ENCODE measurements at places on chromosomes 3 and 15.

- DNase-seq = no peak
Measured at GRCh38 chr3:104642827-104643226, 723.9 kb upstream of the ALCAM start.

- no peak for DNase-seq
Measured at GRCh38 chr3:32062950-32063582, 43.4 kb upstream of the GPD1L start.

DNA sequence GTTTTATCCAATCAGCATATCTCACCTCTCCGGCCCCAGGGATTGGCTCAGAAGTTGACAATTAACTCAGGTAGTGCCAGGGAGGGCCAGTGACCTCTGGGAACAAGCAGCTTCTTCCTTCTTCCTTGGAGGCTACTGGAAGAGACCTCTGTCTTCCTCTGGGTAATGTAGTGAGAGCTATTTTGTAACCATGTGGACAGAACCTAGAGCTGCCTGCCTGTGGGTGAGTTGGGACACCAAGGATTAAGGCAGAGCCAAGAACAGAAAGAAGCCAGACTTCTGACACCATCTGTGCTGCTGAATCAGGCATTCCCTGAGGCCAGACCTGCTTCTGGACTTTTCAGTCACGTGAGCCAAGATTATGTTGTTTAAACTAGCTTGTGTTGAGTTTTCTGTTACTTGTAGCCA lies 5.9 kb upstream of the NDUFAF1 start:
- peak; percentile 90 for DNase-seq

- DNase-seq = peak; percentile 81
Measured at GRCh38 chr15:75578948-75579920, at the start of gene PTPN9. Gene PTPN9, minus strand, starts transcription at chr15:75579315. Its CDS starts 539 bp downstream, at chr15:75578776.

- DNase-seq = peak; percentile 73
Measured at GRCh38 chr3:24367216-24367615, 127.4 kb downstream of the THRB start.

- DNase-seq = peak; percentile 68
Measured at GRCh38 chr3:122092460-122093165, 37.5 kb downstream of the CD86 start.

DNA sequence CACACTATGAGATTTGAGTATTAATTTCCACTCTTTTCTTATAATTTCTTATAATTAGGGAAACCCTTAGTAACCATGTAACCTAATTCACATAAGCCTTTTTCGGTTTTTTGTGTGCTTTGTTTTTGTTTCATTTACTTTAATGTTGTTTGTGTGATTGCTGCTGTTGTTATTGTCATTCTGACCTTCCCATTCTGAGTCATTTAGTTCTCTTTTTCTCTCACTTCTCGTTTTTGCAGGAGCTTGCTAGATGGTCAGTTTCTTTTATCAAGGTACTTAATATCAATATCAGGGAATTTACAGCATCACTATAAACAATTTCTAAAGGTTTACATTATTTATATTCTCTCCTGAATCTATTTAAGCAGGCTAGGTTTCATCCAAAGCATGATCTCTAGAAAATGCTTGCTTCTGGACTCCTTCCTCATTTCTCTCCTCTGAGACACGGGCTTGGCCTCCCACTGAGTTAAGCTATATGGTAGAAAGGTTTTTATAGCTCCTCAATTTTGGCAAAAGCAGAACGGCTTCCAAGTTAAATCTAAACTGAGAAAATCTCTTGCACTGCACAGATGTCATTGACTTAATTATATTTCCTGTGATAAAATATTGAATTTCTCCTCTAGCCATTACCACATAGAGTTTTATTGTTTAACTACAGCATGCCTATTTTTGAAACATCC lies 534.2 kb downstream of the NSUN3 start:
- no peak for DNase-seq

DNA sequence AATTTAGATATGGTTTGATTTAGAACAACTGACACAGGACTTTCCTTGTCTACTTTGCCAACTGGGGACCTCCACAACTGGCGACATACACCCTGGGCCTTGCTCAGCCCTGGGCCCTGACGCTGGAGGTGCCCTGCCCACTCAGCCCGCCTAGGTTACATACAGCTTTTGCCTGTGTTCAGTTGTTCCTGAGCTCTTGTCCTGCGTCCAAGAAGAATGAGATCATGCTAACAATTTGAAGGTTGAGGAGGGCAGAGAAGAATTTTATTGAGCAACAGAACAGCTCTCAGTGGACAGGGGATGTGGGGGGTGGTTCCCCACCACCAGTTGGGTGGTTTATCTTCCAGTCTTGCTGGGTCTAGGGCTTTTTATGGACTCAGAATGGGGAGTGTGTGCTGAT lies 67.9 kb downstream of the IQCH start:
- peak; percentile 85 for DNase-seq

DNA sequence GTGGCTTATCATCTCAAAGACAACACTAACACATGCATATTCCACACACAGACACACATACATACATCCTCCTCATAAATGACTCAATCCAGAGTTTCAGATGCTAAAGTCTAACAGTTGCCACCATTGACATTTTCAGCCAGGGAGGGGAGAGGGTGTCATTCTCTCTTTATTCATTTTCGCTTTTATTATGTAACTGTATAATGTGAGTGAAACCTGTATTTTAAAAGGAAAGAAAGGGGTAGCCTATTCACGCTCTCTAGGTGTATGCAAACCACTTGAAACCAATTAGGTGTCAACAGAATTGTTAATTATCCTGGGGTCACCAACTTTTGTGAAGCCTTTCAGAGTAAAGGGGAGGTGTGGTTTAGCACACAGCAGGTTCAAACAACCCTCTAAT lies 1282.9 kb downstream of the ROBO2 start:
- no peak for DNase-seq

GRCh38 chr15:88401996-88402656 lies 65.1 kb downstream of the MRPL46 start:
- no peak for DNase-seq

GRCh38 chr3:114538211-114538610 lies 244.4 kb downstream of the TIGIT start:
- no peak for DNase-seq

DNA sequence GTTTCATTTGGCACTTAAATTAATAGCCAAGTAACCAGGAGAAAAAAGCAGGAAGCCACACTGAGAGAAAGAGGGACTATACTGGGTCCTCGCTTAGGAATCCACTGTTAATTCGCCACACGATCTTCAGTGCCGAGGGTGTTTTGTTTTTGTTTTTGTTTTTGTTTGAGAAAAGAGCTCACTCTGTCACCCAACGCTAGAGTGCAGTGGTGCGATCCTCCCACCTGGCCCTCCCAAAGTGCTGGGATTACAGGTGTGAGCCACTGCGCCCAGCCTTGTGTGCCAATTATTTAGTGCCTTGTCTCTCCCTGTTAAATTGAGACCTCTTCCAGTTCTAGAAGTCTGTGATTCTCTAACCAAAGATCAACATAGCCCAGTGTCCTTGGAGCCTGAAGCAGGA lies 53.8 kb upstream of the TPM1 start:
- DNase-seq = no peak

DNA sequence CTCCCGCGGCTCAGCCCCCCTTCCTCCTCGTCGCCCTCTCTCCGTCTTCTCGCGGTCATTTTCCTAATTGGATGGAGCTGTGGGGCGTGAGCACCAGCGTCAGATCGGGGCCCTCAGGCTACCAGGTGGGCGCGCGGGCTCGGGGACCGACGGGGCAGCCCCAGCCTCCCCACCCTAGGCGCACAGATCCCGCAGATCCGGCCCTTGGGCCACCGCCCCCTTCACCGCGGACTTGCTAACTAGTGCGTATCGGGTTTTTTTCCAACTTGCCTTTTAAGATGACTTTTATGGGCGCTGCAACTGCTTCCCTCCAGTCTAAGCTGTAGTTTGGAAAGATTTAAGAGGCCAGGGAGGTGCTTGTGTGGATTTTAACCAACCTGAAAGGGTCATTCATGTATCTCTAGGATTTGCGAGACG lies 1.3 kb downstream of the ZNF710 start:
- peak; percentile 48 for DNase-seq

GRCh38 chr15:72820278-72820677 lies 36.7 kb upstream of the ADPGK start:
- DNase-seq = no peak

DNA sequence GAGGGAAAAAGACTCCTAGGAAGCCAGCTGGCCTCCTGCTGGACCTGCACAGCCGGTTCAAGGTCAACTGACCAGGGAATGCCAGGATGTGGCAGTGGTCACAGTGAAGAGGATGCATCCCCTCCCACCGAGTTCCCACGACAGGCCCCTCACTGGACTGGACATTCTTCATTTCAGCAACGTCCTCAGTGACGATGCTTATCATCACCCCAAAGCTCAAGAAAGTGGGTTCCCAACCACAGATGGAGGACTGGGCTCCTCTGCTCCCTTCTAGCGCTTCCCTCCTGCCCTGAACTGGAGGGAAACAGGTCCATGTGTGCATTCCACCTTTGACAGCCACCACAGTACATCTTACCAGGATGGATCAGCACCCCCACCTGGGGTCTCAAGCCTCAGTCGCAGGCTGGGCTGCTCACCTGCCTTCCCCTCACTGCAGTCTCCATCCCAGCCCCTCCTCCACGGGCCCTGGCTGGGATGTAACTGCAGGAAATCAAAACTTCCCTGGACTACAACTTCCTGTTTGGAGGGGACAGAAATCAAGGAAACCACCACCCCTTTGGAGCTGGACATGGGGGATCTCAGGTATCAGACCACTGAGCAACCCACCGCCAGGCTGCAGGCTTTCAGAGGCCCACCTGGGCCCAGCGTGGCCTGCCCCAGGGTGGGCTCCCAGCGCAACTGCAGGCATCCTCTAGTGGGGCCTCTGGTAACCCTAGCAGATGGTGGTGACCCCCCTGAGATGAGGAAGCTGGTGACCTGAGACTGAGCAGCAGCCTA lies 7.3 kb downstream of the CALML4 start:
- DNase-seq = no peak

DNA sequence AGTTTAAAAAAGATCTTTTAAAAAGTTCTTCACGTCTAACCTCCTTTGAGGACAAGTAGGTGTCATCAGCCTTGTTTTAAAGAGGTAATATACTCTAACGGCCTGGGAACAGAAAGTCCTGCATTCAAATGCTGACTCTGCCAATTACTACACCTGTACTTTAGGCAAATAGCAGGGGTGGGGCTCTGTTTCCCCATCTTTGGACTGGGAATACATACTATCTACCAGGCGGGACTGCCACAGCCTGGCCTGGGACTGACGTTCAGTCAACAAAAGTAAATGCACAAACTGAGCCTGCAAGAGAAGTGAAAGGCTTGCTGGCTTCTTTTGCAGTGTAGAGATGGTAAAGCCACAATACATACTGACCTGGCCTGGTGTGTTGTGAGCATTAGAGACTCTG lies 107.6 kb upstream of the SPATA12 start:
- no peak for DNase-seq

DNA sequence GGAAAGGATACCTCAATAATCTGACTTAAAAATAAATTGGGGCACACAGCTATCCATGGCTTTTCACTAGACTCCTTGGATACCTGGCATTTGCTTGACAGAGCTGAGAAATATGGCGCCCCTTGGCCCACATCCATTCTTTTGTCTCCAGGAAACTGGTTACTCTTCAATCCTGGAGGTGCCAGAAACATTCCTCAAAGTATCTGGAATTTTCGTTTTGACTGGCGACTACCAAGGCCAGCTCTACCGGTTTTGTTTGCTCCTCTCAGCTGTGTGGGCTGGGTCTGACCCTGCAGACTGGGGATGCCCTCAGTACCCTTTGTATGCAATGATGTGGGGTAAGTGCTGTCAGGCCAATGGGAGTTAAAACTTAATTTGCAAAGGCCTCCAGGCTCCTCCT lies 27.0 kb downstream of the KATNBL1 start:
- no peak for DNase-seq

- DNase-seq = peak; percentile 83
Measured at GRCh38 chr3:194137008-194137505, 1.1 kb downstream of the HES1 start.

- DNase-seq = no peak
Measured at GRCh38 chr3:86618706-86619105, 372.2 kb downstream of the VGLL3 start.

- DNase-seq = peak; percentile 53
Measured at GRCh38 chr3:45841420-45841756, 531 bp downstream of the LZTFL1 start.

DNA sequence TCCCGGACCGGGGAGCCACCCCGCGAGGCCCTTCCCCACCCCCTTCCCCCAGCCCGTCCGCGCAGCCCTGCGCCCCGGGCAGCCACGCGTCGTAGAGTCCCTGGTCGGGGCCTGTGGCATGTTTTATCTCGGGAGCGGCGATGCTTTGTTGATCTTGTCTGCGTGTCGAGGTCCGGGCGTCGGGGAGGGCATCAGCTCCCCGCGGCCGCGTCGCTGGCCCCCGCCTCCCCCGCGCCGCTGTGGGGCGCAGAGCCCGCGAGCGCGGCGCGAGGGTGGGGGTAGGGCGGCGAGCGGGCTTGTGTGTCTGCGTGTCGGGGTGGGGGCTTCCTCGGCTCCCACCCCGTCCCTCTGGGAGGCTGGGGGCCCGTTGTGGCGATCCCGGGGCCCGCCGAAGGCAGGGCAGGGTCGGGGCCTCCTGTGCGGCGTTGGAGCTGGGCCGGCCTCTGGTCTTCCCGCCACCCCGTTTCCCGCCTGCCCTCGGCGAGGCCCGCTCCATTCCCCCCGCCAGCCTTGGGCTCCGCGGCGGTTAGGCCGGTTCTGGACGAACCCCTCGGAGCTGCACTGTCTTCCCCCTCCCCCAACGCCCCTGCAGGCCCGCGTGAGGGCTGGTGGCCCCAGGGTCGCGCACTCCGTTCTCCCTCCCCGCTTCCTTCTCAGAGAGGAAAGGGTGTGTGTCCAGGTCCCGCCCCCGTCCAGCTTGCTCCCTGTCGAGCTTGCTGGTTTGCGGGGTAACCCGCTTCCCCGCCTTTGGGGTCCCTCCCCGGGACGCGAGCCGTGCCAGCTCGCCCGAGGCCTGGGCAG lies 695 bp downstream of the GMPS start:
- peak; percentile 42 for DNase-seq

- DNase-seq = no peak
Measured at GRCh38 chr3:179156170-179156569, 8.0 kb downstream of the PIK3CA start.

- peak; percentile 61 for DNase-seq
Measured at GRCh38 chr3:56291244-56291680, 177.0 kb downstream of the ERC2 start.

GRCh38 chr3:70833239-70833960 lies 521.0 kb upstream of the MDFIC2 start:
- DNase-seq = no peak

GRCh38 chr3:146892041-146892440 lies 286.9 kb upstream of the PLSCR5 start:
- no peak for DNase-seq

- DNase-seq = no peak
Measured at GRCh38 chr3:140092848-140093536, 158.0 kb downstream of the CLSTN2 start.

DNA sequence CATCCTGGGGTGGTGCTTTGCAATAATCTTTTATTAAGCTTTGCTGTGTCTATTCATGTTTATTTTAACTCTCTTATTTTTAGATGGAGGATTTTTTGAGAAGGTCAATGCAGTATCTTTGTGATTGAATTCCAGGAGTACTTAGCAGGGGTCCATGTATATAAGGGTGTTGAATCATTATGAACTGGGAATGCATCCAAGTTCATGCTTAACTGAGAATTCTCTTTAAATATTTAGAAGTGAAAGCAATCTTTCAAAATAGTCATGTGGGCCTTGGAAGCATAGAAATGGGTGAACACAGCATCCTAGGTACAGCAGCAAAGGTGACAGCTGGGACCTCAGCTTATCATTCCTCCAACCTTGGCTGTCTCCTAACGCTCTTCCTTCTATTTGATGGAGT lies 27.3 kb downstream of the SPTSSB start:
- DNase-seq = peak; percentile 26

Data from iris pigment epithelial cell (primary cell).